Left lobe of liver (tissue), 2 donors: ENCODE measurements at places on chromosomes 5 and 9. TPM values are rescaled to one million over a fixed set of nuclear protein-coding genes. Genes with fewer than 3 reads are reported as not detected.

HRH2 gene
- total RNA-seq = 0.23 TPM

- DNase-seq = no peak
These were observed 124.4 kb downstream of the SSBP2 start for GRCh38 chr5:81626524-81626923.

KCNV2 gene
- total RNA-seq = not detected

DNA sequence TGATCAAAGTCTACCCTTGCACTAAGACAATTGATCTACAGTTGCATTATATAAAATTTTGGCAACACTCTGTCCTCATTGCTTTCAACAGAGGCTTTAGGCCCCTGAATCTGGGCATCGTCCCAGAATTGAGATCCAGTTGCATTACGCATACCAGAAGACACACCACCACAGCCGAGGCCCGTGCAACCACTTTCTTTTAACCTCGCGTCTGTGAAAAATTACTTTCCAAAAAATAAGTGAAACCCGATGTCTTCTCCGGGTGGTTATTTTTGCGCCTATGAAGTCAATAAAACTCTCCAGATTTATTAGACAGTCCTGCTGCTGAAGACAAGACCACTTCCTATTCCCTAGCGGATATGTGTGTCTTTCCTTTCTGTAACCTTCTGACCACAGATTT lies 52.1 kb upstream of the NFIB start:
- no peak for DNase-seq

- DNase-seq = no peak
These were observed 71.3 kb downstream of the KDM4C start for GRCh38 chr9:6829027-6829426.

- no peak for DNase-seq
These were observed 19.8 kb upstream of the NTNG2 start for GRCh38 chr9:132141948-132142594.

DNA sequence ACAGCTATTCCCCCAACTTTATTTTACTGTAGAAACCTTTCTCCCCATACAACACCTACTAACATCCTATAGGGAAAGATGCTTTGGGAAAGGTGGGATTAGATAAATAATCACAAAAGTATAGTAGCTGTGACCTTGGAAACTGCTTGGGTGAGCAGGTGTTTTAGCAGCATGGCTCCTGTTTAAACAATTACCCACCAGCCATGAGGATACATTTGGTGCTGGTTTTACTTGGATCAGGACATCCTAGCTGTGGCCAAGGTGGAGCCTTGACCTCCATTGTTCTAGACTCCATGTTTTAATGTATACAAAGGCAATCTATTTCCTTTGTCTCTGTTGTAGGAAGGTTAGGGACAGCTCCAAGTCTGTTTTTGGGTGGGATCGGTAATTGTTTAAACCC lies 56.8 kb upstream of the ALDH1B1 start:
- no peak for DNase-seq

DNA sequence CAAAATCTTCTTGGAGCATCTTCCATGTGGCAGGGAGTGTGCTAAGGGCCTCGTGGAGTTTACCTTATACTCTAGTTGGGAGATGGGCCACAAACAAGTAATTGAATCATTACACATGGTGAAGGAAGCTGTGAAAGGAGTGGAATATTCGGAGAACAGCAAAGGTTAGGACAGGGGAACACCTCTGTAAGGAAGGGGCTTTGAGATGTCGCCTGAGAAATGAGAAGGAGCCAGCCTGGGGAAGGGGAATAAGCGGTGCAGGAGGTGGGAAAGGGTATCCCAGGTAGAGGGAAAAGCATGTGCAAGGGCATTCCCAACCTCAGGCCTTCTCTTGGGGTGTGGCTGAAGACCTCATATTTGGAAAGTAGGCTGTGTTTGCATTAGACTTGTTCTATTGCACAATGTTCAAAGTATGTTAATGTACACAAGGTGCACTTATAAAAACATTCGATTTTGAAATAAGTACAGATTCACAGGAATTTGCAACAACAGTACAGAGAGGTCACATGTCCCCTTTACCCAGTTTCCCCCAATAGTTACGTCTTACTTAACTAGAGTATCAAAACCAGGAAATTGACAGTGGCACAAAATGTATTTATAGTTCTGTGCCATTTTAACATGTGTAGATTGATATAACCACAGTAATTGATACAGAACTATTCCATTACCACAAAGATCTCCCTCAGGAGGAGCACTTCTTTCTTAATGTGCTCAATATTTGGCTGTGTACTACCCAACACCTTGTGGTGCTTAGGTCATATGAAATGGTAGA lies 2.4 kb upstream of the STOM start:
- DNase-seq = no peak

NAIP gene
- total RNA-seq = 5.5 TPM

- DNase-seq = no peak
These were observed 58.6 kb downstream of the THBS4 start for GRCh38 chr5:80093796-80094195.

CDH9 gene
- total RNA-seq = not detected

GRCh38 chr5:8399471-8399870 lies 530.5 kb downstream of the MTRR start:
- no peak for DNase-seq

BTNL3 gene
- total RNA-seq = not detected

GRCh38 chr9:17824191-17824590 lies 245.3 kb downstream of the SH3GL2 start:
- DNase-seq = no peak

IL4 gene
- total RNA-seq = not detected

DNA sequence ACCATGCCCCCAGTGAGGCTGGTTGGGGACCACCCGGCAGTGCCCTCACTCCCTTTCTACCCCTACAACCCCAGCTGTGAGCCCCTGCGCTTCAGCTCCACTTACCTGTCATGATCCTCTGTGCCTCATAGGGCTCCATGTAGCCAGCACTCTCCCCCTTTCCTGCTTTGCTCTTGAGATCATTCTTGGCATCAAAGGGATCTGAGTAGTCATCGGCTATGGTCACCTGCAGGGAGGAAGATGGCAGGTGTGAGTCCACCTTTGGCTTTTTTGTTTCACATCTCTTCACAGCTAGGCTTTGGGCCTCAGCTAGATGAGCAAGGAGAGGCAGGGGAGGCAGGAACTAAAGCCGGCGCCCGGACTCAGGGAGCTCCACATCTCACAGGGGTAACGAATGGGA lies 53.1 kb downstream of the SHB start:
- no peak for DNase-seq

CD74 gene
- 89.1 TPM for total RNA-seq

GRCh38 chr9:4197548-4197947 lies 102.3 kb downstream of the GLIS3 start:
- no peak for DNase-seq

CCDC171 gene
- total RNA-seq = 0.45 TPM

DNA sequence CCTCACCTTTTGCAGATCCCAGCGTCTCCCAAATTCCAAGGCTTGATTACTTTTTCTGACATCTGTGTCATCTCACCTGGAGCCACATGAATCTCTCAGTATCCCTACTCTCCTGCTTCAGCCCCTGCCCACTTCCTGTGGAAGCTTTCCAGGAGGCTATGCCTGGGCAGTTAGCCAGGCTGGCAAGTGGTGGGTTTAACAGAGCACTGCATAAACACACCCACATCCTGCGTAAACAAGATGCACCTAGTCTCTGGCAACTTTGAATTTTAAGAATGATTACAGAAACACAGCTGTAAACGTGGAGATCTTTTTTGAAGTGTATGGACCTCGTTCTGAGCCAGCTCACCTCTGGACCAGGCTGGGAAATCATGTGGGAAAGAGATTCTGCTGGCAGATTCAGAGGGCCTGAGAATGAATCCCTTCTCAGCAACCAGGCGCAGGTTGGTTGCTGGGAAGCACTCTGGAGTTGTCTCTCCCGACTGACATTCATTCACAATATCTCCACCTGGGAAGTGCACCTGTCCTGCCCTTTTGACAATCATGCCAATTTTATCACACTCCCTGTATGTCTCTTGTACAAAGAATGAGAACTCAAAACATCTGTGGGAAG lies 55.7 kb upstream of the FANCC start:
- DNase-seq = no peak

PCDHGC5 gene
- 0.40 TPM for total RNA-seq

GRCh38 chr5:1883925-1884677 lies 1.4 kb upstream of the IRX4 start:
- DNase-seq = no peak

SPINK14 gene
- not detected for total RNA-seq

TLX3 gene
- not detected for total RNA-seq

DNA sequence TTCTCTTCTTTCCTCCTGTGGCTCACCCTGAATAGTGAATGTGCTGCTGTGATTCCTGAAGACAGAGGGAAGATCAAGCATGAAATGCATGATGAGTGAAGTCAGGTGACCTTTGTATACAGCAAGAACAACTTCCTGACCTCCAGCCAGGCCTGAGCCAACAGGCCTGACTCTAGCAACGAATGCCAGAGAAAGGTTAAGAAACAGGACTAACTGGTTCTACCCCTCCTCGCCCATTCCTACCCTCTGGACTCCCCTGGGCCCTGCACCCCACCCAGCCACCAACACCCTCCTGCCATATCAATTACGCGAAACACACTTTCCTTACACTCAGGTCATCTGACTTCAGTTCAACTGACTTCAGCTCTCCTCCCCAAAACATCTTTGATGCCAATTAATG lies 4.9 kb downstream of the SUSD1 start:
- DNase-seq = no peak

DNA sequence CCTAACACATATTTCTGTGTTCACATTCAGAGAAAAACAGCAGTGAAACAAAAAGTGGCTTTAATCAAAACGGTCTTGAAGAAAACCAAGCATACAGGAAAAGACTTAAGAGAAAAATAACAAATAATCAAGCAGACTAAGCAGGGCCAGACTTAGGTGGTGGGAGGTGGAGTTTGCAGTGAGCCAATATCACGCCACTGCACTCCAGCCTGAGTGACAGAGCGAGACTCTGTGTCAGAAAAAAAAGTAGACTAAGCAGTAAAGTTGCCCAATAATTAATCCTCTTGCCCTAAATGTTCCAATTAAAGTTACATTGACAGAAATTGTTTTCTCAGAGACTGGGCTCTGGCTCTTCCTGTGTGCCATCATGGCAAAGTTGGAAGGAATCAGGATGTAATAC lies 26.6 kb upstream of the GLDC start:
- peak; percentile 57 for DNase-seq

SPINK13 gene
- total RNA-seq = not detected

GRCh38 chr5:140133514-140134167 lies 7.9 kb downstream of the IGIP start:
- no peak for DNase-seq

FBN2 gene
- 0.73 TPM for total RNA-seq

DNA sequence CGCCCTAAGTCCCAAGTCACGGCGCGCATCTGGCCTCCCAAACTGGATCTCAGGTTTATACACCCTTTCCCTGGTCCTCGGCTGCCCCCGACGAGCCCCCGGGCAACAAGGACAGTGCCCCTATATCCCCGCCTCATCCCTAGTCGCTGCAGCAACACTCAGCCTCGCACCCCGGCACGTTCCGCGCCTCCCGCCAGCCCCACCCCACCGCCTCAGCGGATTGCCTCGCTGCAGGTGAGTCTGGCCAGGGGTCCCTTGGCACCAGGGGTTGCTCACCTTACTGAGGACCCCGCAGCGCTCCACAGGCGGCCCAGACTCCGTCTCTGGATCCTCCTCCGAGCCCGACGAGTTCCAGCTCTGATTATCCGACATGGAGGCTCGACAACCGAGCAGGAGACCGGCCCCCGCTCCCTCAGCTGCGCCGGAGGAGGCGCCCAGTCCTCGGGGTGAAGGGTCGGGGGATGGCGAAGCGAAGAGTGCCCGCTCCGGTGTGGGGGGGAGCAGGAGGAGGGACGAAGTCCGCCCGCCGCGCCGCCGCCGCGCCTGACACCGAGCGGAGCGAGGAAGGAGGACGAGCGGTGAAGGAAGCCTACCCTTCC lies 494 bp downstream of the CERT1 start:
- peak; percentile 68 for DNase-seq

DNA sequence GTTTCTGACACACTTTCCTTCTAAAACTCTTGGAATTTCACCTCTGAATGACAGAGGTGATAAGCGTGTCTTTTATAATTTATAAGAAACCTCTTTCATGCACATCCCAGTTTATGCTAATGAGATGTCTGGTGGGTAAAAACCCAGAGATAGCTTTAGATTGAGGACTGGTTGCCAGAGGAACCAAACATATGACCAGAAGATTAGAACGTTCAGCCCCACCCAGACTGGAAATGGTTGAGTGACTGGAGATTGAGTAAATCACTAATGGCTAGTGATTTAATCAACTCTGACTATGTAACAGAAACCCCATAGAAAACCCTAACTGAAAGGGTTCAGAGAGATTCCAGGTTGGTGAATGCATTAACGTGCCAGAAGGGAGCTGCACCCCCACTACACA lies 69.2 kb downstream of the CDH18 start:
- DNase-seq = no peak

- no peak for DNase-seq
These were observed 56.1 kb downstream of the PTPDC1 start for GRCh38 chr9:94140418-94140780.

DNA sequence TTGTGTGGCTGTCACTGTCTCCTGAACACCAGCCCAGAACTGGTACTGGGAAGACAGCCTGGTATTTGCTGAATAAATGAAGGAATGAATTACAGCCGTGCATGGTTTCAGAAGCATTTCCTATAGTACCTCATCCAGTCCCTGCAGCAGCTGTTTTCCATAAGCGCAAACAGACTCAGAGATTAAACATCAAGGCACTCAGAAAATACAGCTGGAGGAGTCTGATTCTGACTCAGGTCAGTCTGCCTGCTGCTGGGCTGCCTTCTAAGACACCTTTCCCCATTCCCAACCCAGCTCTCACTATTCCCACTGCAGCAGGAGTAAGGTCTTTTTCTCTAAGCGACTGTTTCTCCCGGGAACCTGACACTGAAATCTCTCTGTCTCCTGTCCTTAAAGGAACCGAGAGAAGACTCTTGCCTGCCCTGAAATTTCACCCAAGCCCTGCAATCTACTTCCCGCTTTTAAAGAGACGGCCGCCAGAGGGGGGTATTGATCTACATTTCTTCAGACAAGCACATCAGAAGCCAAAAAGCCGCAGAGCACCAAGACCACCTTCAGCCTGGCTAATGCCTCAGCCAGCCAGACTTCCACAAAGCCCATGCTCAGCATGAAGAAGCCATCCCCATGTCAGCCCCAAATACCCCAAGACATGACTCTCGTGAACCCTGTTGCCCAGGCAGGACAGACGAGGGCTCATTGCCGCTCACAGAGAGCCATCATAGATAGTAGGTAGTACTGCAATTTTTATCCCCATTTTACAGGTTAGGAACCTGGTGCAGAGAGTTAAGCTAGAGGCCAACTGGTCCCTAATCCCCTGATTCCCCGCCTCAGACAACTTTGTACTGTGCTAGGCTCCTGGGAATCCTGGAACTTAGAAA lies 5.4 kb upstream of the FOXI1 start:
- peak; percentile 69 for DNase-seq

QRFP gene
- not detected for total RNA-seq

- DNase-seq = no peak
These were observed 351.9 kb downstream of the NFIB start for GRCh38 chr9:13962006-13962405.

GRCh38 chr5:55319491-55319890 lies 11.7 kb downstream of the MTREX start:
- no peak for DNase-seq

GRCh38 chr5:137372773-137373160 lies 126.4 kb downstream of the SPOCK1 start:
- DNase-seq = no peak

GRCh38 chr5:63439537-63439936 lies 522.7 kb downstream of the HTR1A start:
- no peak for DNase-seq
